ENCODE measurements at places on chromosomes 1 and 21. TPM values are rescaled to one million over a fixed set of nuclear protein-coding genes. Genes with fewer than 3 reads are reported as not detected.

Gene RAD54L
- 50.8 TPM for total RNA-seq

Gene RIMKLA
- total RNA-seq: 3.7 TPM

Gene LCA5L
- not detected for total RNA-seq

Gene PGBD5
- not detected for total RNA-seq

Gene PPIE
- total RNA-seq: 70.8 TPM

Gene GBP7
- 0.11 TPM for total RNA-seq

Gene S100A9
- total RNA-seq: 4.5 TPM

Gene EPHB2
- 0.26 TPM for total RNA-seq

Gene FAM78B
- not detected for total RNA-seq

Gene CD247
- 252 TPM for total RNA-seq

Gene BATF3
- total RNA-seq: 13.2 TPM

Gene OR2AK2
- not detected for total RNA-seq

Gene CTPS1
- 45.1 TPM for total RNA-seq

Gene BCL2L15
- total RNA-seq: 1.1 TPM

Gene PLA2G2A
- not detected for total RNA-seq

Gene EPHA2
- total RNA-seq: not detected

Gene LRRIQ3
- total RNA-seq: 1.8 TPM

Gene AMY1C
- not detected for total RNA-seq

Gene DIO1
- total RNA-seq: not detected

Gene IFNAR2
- total RNA-seq: 77.6 TPM

Gene CR1L
- 1.1 TPM for total RNA-seq

Gene PTAFR
- total RNA-seq: 0.99 TPM

Gene ADCY10
- total RNA-seq: 0.42 TPM
